ENCODE measurements at places on chromosomes 5 and 9.

DNA sequence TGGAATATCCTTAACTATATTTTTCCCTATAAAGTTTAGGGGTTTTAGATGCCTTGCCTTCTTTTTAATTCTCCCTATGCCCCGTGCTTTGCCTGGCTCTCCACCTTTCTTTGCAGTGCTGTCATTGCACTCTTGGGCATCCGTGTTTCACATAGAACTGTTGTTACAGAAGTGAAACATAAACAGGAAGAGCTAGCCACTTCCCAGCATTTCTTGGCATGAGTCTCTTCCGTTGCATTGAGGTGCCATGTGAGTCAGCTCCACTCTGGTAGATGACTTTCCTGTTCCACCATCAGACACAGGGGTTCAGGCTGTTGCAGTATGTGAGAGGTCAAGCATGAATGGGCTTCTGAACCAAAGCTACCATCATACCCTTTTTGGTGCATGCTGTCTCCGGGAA is 73.4 kb downstream of the ANGPTL2 start:
- no peak for DNase-seq

- no peak for DNase-seq
Observed at GRCh38 chr9:119179701-119180100, 189.5 kb downstream of the BRINP1 start.

DNA sequence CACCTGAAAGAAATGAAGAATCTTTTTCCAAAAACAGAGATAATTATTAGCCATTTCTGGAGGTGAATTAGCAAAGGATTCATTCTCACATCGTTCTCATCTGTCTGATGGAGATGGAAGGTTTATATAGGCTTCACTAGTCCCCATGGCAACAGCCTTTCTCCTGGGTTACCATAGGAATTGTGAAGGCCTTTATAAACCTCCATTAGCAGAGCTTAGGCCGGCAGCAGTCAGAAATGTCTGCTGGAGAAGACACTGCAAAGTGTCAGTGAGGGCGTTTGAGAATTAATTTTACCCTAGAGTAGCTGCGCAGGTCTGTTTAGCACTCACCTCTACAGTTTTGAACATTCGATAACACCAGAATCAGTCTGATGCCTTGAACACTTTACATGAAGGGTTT is 290.4 kb upstream of the NR4A3 start:
- no peak for DNase-seq

DNA sequence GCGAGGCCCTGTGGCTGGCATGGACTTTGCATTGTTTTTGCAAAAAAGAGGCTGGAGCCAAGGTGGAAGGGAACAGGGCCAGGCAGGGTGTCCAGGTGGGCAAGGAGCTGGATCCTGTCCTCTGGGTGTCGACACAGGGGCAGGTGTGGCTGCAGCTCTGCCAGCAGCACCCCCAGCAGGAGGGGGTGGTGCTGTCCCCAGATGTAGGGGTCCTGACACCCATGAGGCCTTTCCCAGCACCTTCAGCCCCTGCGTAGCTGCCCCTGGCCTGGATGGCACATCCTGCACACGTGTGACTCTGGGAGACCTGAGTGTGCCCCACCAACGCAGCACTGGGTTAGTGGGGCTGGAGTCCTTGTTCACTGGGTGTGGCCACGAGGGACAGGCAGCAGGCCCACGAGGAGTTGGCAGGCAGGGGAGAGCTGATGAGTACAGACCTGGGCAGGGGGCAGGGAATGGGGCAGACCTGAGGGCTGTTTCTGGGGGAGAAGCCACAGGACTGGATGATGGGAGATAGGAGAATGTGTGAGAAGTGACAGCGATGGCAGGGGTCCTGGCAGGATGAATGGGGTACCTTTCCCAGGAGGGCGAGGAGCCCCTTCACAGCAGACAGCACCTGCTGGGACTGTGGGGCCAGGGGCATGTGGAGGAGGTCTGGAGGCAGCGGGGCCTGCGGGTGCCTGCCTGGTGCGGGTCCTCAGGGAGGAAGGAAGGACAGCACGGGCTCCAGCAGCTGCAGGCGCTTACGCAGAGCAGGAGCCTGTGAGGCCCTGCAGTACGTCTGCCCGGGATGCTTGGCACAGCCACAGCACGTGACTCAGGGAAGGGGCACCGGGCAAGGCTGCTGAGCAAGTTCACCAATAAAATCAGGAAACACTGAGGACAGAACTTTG is 3.6 kb upstream of the RASGEF1C start:
- no peak for DNase-seq

GRCh38 chr5:31095796-31096195 is 97.7 kb upstream of the CDH6 start:
- DNase-seq: no peak

- DNase-seq: peak; percentile 51
Observed at GRCh38 chr5:92559781-92560180, 1021.2 kb downstream of the NR2F1-AS1 start.

DNA sequence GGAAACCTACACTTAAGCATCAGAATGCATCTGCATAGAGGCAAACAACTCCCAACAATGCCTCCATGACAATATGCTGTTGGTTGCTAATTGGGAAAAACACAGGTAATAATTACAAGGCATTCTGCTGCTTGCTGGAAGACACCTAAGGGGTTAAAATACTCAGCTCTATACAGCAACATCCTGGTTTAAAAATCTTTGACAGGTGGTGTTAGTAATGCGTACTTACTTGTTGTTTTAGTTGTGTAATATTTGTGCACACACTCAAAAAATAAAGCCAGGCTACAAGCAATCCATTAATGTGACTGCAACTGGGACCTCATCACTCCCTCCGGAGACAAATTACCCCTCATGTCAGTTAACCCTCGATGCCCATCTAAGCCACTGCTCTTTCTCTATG is 126.3 kb upstream of the ELL2 start:
- no peak for DNase-seq

- DNase-seq: no peak
Observed at GRCh38 chr9:85600675-85601263, 141.0 kb downstream of the AGTPBP1 start.

DNA sequence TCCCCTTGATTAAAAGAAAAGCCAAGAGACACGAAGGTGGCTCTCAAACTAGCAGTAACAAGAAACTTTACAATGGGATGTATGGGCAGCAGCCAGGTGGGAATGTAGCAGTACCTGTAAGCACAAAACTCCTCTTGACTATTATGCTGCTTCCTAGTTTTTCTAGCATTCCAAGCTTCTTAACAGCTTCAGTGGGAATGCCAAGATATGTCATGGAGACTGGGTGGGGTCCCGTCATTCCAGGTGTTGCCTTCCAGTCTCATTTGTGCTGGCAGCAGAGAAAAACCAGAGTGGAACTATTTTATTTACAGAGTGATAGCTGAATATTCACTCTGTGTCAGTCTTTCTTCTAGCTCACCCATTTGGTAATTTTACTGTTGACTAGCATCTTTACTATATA is 236.6 kb downstream of the ARL15 start:
- no peak for DNase-seq

DNA sequence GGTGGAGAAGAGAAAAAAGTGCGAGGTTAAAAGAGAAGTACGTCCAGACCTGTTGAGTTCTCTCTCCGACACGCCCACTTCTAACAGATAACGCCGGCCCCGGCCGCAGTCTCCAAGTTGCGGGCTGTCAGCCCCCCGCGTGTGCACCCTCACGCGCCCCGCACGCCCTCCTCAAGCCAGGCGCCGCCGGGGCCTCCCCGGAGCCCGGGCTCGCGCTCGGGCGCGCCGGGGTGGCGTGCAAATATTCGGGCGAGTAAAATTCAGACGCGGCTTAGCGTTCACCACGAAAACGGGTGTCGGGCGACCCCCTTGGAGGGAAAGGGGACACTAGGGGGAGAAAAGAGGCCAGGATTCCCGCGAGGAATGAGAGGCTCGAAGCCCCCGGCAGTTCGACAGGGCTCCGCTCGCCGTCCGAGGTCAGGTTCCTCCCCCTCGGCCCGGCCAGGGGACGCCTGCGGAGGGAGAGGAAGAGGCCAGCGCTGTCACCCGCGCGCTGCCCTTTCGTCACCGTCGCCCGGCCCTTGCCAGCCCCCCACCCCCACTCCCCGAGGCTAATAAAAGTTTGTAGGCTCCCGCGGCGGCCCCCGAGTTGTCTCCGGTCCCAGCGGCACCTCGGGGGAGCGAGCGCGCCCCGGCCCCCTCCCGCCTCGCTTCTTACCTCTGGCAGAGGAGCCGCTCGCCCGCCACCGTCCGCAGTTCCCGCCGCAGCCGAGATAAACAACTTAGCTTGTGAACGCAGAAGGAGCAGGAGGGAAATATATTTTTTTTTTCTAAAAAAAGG is 743 bp downstream of the NR3C1 start:
- DNase-seq: no peak

GRCh38 chr5:122314036-122314435 is 2.0 kb downstream of the SNCAIP start:
- no peak for DNase-seq

- DNase-seq: no peak
Observed at GRCh38 chr9:77561331-77562018, 86.6 kb downstream of the GNA14 start.

GRCh38 chr9:120368799-120369198 is 211.2 kb downstream of the CDK5RAP2 start:
- DNase-seq: no peak

DNA sequence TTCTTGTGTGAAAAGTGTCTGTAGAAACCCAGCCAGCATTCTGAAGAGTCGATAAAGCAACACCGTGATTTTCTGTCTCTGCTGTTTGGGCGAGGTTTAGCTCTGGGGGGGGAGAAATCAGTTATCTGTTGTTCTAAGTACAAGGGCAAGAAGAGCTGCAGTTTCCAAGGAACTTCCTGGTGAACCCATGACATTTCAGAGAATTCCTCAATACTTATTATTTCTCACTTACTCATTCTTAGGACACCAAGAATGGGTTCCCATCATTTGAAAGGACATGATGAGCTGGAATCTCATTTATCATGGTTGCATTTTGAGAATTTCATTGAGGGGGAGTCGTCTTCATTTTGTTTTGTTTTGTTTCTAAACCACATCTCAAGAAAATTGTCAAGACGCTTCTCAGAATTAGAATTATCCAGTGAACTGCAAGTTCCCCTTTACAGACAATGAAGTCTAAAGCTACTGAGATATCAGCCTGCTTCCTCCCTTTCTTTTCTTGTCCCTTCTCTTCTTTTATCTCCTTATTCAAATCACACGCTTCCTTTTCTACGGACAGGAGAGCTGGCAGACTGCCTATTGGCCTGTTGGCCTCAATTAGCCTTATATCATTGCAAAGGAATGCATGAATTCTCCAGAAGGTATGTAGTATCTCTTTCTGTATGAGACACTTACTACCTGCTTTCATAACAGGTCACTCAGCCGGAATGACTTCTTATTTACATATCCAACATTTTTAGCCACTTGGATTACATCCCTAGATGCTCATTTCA is 53.7 kb downstream of the ZNF462 start:
- DNase-seq: peak; percentile 80

- DNase-seq: no peak
Observed at GRCh38 chr9:124384210-124384609, 31.0 kb downstream of the PSMB7 start.

- peak; percentile 77 for DNase-seq
Observed at GRCh38 chr9:34379334-34380033, 2.8 kb upstream of the MYORG start.

- no peak for DNase-seq
Observed at GRCh38 chr5:178318893-178319292, 86.3 kb upstream of the PHYKPL start.

- DNase-seq: no peak
Observed at GRCh38 chr9:121556580-121556979, 56.9 kb upstream of the GGTA1 start.

DNA sequence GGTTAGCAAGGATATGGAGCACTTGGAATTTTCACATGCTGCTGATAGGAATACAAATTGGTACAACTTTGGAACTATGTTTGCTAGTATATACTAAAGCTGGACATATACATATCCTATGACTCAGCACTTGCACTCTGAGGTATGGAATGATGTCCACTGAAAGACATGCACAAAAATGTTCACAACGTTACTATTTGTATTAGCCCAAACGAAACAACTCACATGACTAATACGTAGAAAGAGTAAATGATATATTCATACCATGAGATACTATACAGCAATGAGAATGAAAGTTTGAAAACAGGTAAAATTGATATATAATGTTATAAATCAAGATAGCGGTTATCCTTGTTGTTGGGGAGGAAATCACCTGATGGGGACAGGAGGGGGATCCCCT is 45.5 kb upstream of the CDC42SE2 start:
- no peak for DNase-seq

Data from HCT116 (cell line).